ENCODE measurements at places on chromosomes 1 and 21.

DNA sequence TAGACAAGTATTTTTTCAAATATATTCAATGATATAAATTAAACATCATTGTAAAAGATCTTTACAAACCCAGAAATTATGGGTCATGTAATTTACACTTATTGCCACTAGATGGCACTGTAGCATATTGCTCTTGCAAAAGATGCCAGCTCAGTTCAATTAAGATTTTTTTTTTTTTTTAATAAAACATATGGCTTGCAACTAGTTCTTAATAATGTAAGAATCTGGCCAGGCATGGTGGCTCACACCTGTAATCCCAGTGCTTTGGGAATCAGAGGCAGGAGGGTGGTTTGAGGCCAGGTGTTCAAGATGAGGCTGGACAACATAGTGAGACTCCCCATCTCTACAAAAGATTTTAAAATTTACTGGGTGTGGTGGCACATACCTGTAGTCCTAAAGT lies 49.4 kb upstream of the DESI2 start:
- DNase-seq: peak; percentile 15

GRCh38 chr1:225851805-225852204 lies 30.4 kb downstream of the TMEM63A start:
- DNase-seq: no peak

GRCh38 chr1:194342484-194343262 lies 1156.3 kb upstream of the B3GALT2 start:
- no peak for DNase-seq

- no peak for DNase-seq
These were observed 272.5 kb downstream of the RRAGC start for GRCh38 chr1:38586993-38587646.

- DNase-seq: no peak
These were observed 60.3 kb downstream of the TMEM53 start for GRCh38 chr1:44613941-44614340.

DNA sequence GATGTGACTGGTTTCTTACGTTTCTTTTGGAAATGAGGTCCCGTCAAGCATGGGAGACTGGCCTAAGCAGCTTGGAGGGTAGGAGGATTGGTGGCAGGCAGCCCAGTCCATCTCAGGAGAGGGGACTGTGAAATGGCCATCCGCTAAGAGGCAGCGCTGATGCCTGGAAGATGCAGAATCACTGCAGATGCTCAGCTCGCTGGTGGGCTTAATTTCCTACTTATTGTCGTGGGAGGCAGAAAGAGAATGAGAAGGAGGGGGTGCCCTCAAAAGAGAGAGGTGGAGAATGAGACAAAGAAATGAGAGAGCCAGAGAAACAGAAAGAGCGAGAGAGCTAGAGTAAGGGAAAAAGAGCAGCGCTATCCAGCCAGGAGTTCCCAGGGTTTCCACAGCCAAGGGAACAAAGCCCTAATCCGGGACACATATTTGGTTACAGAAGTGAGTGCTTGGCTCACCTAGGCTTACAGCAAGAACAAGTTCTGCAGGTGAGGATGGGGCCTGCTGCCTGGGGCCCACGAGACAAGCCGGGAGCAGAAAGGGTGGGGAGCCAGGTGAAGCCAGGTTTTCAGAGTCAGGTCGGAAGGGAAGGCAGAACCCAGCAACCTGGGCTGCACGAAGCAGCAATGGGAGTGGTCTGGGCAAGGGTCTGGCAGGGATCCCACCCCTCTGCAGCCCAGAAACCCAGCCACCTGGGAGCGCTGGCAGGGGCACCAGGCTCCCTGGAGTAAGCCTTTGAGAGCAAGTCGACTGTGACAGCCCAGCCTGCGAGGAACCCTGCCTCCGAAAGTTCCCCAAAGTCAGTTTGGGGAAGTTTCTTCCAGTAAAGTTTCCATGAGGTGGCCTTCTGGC lies 5.8 kb downstream of the ECE1 start:
- DNase-seq: no peak

- DNase-seq: no peak
These were observed 23.3 kb downstream of the LEMD1 start for GRCh38 chr1:205398586-205398985.

DNA sequence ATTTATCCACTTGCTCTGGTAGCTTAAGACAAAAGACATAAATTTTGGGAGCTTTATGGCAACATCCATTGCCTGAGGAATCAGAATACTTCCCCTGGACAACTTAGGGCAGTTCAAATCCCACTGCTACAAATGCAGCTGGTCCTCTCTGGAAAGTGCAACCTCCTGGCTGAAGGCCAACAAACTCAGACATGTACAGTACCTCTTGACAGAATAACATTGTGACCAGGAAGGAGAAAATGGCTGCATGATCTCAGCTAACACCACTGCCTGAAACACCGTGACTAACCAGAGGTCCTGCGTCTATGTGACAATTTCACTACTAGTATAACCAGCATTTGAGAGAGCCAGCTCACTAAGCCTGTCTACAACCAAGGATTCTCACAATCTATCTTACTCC lies 218.9 kb downstream of the CRB1 start:
- no peak for DNase-seq

DNA sequence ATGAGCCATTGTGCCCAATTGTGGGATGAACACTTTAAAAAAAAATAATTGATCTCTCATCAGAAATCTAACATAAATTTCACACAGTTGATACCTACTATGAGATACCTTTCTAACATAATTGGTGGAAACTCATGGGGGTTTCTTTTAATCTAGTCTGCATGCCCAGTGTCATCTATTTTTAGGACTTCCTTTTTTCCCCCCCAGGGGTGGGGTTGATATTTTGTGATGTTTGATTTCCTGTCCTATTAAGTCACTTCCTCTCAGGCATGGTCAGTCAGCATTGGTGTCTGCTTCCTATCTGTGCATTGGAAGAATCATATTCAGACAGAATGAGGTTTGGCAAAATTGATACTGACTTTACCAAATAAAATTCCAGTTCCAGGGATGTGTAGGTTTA lies 21.5 kb downstream of the NFYC start:
- no peak for DNase-seq

DNA sequence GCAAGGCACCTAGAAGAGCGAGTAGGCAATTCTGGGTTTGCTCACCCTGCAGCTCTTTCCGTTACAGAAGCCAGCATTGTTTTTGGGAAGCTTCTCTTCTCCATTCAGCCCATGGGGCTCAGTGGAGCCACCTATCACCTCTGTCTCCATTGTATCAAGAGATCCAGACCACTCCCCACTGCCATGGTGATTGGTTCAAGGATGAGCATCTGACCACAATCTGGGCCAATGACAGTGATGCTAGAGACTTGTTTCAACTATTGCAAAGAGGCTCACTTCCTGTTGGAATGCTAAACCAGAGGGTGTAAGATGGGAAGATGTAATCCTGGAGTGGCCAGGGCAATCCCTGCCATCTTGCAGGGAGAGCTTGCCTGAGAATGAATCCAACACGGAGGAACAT lies 6.6 kb downstream of the SPATA21 start:
- no peak for DNase-seq

- DNase-seq: no peak
These were observed 313.1 kb downstream of the SIPA1L2 start for GRCh38 chr1:232316864-232317263.

- DNase-seq: no peak
These were observed 267.4 kb downstream of the TM2D1 start for GRCh38 chr1:61457526-61458040.

DNA sequence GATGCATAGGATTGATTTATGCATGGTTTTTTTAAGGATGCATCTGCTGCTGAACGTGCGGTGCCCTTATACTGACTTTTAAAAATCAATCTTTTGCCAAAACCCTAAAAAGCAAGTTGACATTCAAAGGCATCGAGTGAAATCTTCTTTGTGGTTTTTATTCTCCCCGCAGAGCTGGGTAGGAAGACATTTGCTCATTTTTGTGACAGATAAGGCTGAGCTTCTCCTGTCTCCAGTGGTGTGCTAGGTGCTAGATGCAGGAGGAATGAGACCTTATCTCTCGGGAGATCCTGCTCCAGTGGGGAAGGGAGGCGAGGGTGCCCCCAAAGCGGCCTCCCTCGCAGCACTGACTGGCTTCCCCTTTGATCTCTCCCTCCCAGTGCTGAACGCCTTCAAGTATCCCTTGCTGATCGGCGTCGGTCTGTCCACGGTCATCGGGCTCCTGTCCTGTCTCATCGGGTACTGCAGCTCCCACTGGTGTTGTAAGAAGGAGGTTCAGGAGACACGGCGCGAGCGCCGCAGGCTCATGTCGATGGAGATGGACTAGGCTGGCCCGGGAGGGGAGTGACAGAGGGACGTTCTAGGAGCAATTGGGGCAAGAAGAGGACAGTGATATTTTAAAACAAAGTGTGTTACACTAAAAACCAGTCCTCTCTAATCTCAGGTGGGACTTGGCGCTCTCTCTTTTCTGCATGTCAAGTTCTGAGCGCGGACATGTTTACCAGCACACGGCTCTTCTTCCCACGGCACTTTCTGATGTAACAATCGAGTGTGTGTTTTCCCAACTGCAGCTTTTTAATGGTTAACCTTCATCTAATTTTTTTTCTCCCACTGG lies 14.9 kb upstream of the CD101 start:
- no peak for DNase-seq

- no peak for DNase-seq
These were observed 58.3 kb upstream of the KCNH1 start for GRCh38 chr1:211192227-211192626.

- no peak for DNase-seq
These were observed at the start of gene CD1E for GRCh38 chr1:158353303-158354075. Gene CD1E (plus strand): TSS chr1:158353894. CDS start chr1:158353989, 95 bp downstream.

DNA sequence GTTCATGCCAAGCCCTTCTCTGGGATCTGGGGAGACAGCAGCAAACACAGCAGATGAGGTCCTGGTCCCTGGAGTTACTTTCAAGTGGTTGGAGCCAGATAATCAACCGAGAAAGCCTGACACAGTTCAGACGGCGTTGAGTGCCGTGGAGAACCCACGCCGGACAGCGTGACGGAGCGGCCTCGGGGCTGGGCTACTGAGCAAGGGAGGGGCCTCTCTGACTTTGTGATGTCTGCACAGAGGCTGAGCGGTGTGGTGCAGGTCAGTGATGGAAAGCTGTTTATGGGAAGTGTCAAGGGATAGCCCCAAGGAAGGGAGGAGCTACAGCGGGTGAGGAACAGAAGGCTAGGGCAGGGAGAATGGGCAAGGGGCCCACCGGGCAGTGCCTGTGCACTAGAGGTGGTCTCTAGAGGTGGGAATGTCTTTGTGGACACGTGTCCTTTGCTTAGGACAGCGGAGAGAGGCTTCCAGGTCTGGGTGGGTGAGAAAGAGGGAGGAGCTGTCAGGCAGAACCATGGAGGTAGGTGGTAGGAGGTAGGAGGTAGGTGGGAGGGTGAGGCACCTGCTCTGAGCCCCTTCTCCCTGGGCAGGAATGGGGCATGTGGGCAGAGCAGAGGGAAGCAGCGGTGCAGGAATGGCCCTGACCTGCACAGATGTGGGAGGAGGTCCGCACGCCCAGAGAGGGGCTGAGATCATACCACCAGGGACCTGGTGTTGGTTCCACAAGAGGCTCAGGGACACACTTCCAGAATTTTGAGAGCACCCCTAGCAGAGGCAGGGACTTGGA lies 62.8 kb downstream of the RUNX3 start:
- DNase-seq: no peak

- no peak for DNase-seq
These were observed 114.8 kb downstream of the BEND5 start for GRCh38 chr1:48661726-48662463.

- no peak for DNase-seq
These were observed 145.4 kb downstream of the C1orf21 start for GRCh38 chr1:184532199-184532598.

- no peak for DNase-seq
These were observed 20.3 kb upstream of the CA6 start for GRCh38 chr1:8925406-8925805.

GRCh38 chr1:89065079-89065868 lies at the start of gene GBP1:
Gene GBP1 (minus strand): TSS chr1:89065208. CDS start chr1:89063234, 1,974 bp downstream.
- no peak for DNase-seq

GRCh38 chr1:240579511-240579910 lies 32.4 kb downstream of the GREM2 start:
- DNase-seq: no peak

- DNase-seq: peak; percentile 92
These were observed 52.7 kb upstream of the GRHL3 start for GRCh38 chr1:24266398-24266941.

- DNase-seq: peak; percentile 95
These were observed 36.7 kb upstream of the THEM4 start for GRCh38 chr1:151945725-151946722.

- DNase-seq: no peak
These were observed 17.2 kb upstream of the OLIG2 start for GRCh38 chr21:33008333-33009051.

- no peak for DNase-seq
These were observed 54.2 kb downstream of the HSPG2 start for GRCh38 chr1:21882721-21883415.

DNA sequence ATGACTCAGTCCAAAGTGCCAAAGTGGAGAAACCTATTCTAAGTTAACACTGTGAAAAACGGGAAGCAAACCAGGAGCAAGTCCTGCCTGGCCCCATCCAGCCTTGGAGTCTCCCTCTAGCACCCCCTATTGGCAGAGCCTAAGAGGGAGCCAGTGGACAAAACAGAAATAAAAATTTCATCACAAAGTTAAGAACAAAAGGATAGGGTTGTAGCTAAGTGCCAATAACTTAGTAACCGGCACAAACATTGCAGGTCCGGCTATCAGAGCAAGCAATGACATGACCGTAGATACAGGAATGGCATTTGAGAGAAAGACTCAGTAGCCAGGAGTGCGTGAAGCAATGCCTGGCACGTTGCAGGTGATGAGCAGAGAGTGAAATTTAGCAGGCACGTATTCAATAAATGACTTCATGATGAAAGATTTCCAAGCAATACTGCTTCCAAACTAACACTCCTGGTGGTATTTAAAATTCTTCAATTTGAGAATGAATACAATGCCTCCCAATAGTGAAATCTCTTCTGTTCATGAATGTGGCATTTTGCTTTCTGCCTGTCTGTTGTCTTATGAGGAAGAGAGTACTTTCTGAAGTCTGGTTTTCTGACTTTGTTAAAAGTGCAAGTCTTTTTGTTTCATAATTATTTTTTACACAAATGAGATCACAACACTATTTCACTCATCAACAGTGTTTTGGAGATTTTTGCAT lies 391.0 kb downstream of the OMA1 start:
- DNase-seq: no peak

All from HS-5 (cell line).